ENCODE measurements at places on chromosomes 16 and 17.

GRCh38 chr16:4693956-4694641 is 737 bp downstream of the NUDT16L1 start:
- peak; percentile 85 for DNase-seq

DNA sequence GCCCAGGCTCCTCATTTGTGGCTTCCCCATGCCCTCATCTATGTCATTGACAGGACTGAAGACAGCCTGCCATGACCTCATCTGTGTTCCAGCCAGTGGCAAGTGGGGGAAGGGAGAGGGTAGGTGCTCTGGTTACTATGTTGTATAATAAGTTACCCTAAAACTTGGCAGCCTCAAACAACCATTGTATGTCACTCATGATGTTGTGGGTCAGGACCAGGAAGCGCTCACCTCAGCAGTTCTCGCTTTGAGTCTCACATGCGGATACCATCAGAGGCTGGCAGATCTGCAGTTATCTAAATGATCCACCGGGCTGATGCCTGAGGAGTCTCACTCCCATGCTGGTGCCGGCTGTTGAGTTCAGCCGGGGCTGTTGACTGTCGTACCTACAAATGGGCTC is 89.0 kb upstream of the TMEM97 start:
- DNase-seq = no peak

GRCh38 chr17:72567774-72568173 is 447.0 kb downstream of the SOX9 start:
- no peak for DNase-seq

- no peak for DNase-seq
These were observed 341.3 kb downstream of the BCAS3 start for GRCh38 chr17:61018938-61019337.

- peak; percentile 85 for DNase-seq
These were observed 23.3 kb downstream of the CEP295NL start for GRCh38 chr17:78879635-78880186.

GRCh38 chr17:44338702-44339101 is 6.4 kb upstream of the GRN start:
- DNase-seq = no peak

DNA sequence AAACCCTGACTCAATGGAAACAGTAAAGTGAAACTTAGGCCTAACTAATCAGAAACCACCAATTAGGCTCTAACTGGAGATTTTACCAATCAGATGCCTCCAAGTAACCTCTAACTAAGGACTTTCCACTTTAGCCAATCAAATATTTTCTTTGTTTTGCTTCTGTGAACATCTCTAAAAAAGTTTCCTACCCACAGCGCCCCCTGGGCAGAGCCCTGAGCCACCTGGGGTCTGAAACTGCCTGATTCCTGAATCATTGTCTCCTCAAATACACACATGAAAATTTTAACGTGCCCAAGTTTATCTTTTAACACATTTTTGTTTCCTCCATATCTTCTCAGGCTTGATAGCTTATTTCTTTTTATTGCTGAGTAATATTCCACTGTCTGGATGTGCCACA is 19.0 kb downstream of the ADAD2 start:
- DNase-seq = no peak

DNA sequence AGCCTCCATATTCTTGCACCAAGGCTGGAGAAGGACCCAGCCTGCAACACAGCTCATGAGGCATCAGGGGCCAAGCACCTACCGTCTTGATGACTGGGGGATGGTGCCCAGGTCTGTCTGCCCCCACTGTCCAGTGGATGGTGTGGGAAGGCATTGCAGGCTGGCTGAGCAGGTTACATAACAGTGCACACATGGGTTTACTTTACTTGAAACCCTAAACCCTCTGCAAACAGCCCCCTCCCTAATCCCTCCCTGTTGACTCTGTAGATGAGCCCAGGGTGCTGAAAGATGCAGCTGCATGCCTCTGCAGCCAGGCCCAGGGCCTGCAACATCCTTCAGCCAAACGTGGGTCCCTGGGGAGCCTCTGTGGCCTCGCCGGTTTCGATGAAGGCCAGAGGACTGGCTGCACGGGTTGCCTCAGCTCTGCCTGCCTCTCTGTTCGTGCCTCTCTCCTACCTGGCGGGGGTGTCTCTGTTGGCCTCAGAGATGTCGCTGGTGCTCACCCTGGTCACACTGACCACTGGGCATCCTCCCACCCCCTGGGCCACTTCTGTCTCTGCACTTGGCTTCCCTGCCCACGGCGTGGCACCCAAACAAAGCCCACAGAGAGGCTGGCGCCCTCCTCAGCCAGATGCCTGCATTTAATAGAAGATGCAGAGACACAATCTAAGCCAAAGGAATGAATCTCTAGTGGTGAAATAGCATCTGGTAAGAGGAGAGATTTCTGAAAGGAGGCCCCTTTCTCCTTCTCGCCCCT is 95.1 kb downstream of the METRNL start:
- DNase-seq = no peak

DNA sequence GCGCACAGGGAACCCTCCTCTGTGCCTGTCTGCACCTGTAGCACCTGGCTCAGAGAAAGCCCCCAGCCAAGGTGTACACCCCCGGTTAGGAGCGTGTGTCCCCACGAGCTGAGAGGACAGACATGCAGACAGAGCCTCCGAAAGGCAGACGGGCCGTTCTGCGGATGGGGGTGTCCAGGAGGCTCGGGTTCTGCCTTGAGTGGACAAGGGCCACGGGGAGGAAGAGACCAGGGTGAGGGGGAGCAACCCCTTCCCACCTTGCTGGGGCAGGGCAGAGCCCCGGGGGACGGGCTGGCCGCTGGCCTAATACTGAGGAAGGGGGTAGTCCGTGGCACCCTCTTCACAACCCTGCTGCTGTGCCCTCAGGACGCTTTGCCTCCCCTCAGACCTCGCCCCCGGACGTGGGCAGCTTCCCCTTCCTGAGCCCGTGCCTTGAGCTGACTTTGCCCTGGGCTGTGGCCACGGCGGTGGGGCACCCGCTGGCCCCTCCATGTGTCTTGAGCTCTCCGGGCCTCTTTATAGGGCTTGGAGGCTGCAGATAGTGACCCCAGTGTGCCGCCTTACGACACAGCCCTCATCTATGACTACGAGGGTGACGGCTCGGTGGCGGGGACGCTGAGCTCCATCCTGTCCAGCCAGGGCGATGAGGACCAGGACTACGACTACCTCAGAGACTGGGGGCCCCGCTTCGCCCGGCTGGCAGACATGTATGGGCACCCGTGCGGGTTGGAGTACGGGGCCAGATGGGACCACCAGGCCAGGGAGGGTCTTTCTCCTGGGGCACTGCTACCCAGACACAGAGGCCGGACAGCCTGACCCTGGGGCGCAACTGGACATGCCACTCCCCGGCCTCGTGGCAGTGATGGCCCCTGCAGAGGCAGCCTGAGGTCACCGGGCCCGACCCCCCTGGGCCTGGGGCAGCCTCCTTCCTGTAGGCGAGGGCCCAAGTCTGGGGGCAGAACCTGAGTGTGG is 5.7 kb downstream of the SLC22A31 start:
- DNase-seq = no peak

DNA sequence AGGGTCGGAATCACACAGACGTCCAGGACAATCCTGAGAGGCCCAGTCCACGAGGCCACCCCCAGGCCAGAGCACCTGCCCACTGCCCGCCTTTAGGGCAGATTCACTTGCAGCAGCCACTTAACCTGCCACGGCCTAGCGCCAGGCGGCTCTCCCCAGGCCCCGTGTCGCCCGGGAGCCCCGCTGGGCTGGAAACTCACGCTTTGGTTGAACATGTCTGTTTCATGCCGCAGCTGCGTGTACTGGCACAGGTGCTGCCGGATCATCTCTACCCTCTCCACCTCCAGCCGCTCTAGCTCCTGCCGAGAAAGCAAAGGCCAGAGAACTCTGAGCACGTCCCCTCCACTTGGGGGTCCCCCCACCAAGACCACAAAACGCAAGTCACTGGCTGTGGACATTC is 12.7 kb upstream of the RCVRN start:
- DNase-seq = no peak

GRCh38 chr17:28384281-28385036 is 13.0 kb downstream of the SARM1 start:
- no peak for DNase-seq

DNA sequence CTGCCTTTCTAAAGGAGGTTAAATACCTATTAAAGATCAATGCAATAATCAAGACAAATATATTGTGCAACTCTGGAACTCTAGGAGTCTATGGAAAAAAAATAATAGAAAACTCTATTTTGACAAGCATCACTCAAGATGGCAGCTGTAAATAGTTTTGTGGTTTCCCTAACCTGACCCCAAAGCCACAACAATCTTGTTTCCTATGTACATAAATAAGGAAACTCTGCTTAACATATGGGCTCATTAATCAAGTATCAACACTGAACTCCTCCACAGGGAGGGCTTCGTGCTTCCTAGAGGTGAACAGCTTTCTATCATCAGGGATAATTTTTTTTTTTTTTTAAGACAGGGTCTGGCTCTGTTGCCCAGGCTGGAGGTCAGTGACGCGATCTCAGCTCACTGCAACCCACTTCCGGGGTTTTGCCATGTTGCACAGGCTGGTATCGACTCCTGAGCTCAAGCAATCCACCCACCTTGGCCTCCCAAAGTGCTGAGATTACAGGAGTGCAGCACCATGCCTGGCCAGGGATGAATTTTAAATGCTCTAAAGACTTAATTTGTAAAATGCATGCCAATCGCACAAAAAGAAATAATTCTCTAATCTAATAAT is 42.5 kb downstream of the ARHGAP17 start:
- DNase-seq = no peak

GRCh38 chr16:1839554-1839953 is 12.5 kb downstream of the FAHD1 start:
- DNase-seq = no peak

- no peak for DNase-seq
These were observed 101.4 kb downstream of the ITFG1 start for GRCh38 chr16:47359478-47359877.

- DNase-seq = peak; percentile 20
These were observed 122.4 kb downstream of the USP31 start for GRCh38 chr16:23026784-23027362.

DNA sequence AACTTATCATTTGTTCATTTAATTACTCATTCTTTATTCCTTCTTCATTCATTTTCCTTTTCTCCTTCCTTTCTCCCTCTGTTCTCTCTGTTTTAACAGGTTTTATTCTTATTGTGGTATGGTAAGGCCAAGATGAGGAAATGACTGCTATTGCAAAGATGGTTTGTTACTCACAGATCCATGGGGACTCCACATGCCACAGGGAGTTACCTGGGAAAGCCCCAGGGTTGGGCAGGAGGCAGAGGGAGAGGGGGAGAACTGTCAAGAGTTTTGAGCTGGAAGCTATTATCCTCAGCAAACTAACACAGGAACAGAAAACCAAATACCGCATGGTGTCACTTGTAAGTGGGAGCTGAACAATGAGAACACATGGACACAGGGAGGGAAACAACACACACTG is 453.3 kb downstream of the WWOX start:
- no peak for DNase-seq

- DNase-seq = no peak
These were observed 59.1 kb upstream of the IRX6 start for GRCh38 chr16:55264949-55265348.

DNA sequence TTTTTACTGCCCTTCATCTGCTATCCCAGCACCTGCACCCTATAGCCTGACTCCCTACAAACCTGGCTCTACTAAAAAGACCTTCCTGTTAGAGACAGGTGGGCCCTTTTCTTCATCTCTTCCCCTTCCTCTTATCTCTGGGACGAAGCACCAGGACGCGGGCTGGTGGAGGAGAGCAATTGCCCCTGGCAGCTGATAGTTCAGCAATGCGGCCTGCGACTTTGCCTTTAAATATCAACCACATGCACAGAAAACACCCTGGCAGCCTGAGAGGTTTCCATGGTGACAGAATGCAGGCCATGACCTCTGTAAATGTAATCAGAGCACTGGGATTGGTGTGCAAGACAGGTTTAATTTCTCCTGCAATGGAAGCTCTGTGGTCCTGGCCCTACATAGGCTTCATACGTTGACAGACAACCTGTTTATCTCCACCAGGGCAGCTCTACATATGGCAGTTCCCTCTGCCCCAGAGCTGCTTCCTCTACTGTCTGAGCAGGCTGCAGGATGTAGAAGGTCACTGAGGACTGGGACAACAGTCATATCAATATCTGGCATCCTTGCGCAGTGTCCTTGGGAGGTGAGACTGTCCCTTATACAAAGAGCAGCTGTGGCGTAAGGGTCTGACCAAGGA is 10.0 kb upstream of the SKAP1 start:
- DNase-seq = no peak

DNA sequence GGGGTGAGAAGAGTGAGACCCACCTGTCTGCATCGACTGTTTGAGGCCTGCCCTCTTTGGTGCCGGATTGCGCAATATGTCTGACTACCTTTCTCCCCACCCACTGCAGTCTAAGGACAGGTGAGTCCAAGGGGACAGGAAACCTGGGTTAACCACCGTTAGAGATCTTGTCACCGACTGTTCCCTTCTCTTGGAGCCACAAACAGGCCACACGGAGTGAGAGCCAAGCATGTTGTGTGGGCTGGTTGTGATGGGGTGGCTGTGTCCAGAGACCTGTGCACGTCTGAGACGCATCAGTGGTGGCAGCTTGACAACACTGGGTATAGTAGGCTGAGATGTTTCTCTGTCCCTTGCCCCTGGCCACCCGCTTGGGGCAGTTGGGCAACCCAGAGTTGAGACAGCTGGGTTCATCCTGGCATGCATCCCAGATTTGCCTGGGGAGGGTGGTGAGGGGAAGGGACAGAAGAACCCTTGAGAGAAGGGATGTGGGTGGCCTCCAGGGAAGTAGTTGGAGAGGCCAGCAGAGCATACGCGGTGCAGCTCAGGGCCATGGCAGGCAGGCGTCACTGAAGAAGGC is 21.4 kb downstream of the MPRIP start:
- no peak for DNase-seq

- no peak for DNase-seq
These were observed 440.1 kb downstream of the CDH13 start for GRCh38 chr16:83066881-83067280.

DNA sequence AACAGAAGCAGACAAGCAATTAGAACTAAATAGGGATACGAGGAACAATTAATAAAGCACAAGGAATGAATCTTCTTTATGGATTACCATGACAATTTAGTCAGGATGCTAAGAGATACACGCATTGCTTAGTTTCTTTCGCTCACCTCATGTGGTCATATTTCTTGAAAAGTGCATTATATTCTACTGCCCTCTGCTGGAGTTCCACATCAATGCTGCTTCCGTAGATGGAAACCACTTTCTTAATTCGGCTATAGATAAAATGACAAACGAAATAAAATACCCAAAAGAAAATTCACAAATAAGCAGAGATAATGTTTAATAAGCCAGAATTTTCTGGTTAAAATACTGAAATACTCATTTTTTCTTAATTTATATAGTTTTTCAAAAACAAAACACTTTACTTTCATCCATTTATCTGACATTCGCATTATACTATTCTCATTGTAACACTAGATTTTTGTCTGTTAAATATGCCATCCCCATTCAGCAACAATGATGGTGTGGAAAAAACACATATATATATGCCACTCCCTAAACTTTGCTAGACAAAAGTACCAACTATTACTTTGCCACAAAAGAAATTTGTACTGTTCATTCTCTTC is 22.0 kb upstream of the PHLPP2 start:
- peak; percentile 41 for DNase-seq

DNA sequence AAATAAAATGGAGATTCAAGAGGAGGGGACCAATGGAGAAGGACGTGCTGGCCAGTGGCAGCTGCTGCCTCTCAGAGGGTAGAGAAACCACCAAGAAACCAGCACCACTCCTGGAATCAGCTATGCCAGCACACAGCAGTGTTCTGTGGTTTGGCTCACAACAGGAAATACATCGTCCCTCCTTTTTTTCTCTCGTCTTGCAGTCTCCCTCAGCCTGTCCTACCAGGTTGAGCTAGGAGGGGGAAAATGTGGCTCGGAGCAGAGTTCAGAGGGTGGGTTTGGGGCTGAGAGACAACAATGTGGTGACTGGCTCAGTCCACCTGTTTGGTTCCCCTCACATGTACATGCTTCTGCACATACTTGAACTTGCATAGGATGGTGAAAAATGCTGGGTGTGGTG is 19.9 kb upstream of the SLC16A5 start:
- DNase-seq = no peak

All from AG08396 (cell line).